ENCODE measurements at places on chromosomes 7 and 10.

- DNase-seq = no peak
- H3K36me3 ChIP-seq = no peaks in the 10 kb centered on the region
- peak overlapping the region; percentile 81 for H3K27ac ChIP-seq
- H3K4me1 ChIP-seq = peaks cover 8% of the 10 kb centered on the region
- peak overlapping the region; percentile 58 for H3K4me3 ChIP-seq
Observed at GRCh38 chr7:87058744-87059524, 520 bp downstream of the ELAPOR2 start.

- H3K36me3 ChIP-seq = no peaks in the 10 kb centered on the region
- H3K27me3 ChIP-seq = no peaks in the 10 kb centered on the region
- no peak overlapping the region for H3K27ac ChIP-seq
- H3K4me3 ChIP-seq = no peak overlapping the region
- no peaks in the 10 kb centered on the region for H3K4me1 ChIP-seq
Observed at GRCh38 chr10:11946652-11947051, 96.0 kb downstream of the UPF2 start.

- DNase-seq = no peak
- H3K27ac ChIP-seq = no peak overlapping the region
- no peaks in the 10 kb centered on the region for H3K27me3 ChIP-seq
- no peaks in the 10 kb centered on the region for H3K4me1 ChIP-seq
Observed at GRCh38 chr7:18754766-18755165, 259.2 kb downstream of the HDAC9 start.

DNA sequence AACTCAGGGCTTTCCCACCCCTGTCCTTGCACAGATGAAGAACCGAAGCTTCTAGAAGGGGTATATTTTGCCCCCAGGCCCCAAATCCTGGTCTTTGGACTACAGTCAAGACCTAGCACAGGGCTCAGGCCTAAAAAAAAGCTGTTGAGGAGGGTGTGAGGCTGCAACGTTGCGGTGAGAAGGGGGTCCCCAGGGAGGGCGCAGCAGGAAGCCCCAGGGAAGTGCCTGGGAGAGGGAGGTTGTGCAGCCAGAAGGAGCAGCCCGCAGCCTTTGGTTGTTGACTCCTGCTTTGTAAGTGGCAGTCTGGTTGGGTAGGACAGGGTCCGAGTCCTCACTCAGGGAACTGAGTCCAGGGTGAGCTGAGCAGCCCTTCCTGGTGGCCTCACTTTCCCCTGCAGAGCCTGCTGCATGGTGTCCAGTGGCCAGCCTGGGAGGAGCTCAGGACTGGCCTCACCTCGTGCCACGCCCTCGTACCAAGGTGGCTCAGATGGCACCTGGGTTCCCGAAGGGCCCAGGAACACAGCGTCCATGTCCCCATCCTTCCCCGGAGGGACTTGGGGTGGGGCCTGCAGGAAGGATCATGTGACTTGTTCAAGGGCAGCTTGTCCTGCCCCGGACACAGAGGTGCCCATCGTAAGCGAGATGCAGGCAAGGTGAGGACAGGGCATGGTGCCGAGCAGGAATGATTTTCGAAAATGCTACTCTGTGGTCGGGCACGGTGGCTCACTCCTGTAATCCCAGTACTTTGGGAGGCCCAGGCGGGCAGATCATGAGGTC is 166.4 kb upstream of the TNRC18 start:
- H3K4me1 ChIP-seq = peaks cover 14% of the 10 kb centered on the region
- H3K36me3 ChIP-seq = no peaks in the 10 kb centered on the region

- no peaks in the 10 kb centered on the region for H3K36me3 ChIP-seq
- H3K27me3 ChIP-seq = no peaks in the 10 kb centered on the region
- no peak overlapping the region for H3K27ac ChIP-seq
- H3K4me3 ChIP-seq = no peak overlapping the region
Observed at GRCh38 chr7:38448054-38448453, 174.6 kb upstream of the TARP start.

DNA sequence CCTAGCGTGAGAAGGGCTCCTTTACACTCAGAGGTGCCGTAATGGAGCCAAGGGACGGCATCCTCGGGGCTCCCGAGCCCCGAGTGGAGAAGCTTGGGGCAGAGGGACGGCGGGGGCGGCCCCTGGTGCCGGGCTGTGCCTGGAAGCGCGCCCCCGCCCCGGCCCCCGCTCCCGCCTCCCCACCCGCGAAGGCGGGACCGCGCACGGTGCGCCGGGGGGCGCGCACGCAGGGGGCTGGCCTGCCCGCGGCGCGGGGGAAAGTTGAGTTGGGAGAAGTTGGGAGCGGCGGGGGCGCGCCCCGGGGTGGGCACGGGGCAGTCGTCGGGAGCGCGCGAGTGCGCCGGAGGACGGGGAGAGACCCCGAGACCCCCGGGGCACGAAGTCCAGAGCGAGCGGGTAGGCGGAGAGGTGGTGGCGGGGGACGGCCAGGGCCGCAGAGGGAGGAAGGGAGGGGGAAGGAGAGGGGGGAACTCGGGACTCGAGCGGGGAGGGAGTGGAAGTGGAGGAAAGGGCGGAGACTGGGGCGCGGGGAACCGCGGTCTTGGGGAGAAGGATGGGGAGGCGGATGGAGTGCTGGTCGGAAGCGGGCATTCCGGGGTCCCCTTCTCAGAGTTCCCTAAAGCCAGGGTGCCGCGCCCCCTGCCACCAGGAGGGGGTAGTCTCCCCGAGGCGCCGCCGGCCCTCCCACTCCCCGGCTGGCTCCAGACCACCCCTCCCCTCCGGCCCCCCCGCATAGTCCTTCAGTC is at the start of gene SLC4A2:
SLC4A2 (plus strand) TSS at position 223 of the 746 bp plus-strand sequence. CDS start 2,399 bp downstream, outside the sequence.
- H3K36me3 ChIP-seq = peaks cover 2% of the 10 kb centered on the region
- peak within 1 kb of the TSS; percentile 76 for H3K4me3 ChIP-seq
- H3K27ac ChIP-seq = peak within 1 kb of the TSS; percentile 99
- peaks cover 42% of the 10 kb centered on the region for H3K4me1 ChIP-seq
- peak; percentile 46 for DNase-seq

- peaks cover 17% of the 10 kb centered on the region for H3K27me3 ChIP-seq
- H3K36me3 ChIP-seq = no peaks in the 10 kb centered on the region
Observed at GRCh38 chr7:3607847-3608246, 306.8 kb downstream of the SDK1 start.

DNA sequence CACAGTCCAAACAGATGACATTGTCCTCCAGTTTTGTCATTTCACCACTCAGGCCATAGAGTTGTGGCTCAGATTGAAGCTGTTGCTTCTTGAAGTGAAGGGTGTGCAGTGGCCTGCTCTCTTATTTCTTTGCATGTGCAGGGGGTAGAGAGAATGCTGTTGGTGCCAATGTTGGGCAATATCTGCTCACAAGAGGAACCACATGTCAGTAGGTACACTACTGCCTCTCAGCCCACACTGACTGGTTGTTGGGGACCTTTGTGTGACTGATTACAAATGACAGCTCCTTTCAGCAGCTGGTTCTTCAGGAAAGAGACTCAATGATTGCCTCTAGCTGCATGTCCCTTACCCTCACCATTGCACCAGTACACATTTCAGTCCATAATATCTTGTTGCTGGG is 21.9 kb upstream of the SFTPA1 start:
- no peak overlapping the region for H3K27ac ChIP-seq
- no peaks in the 10 kb centered on the region for H3K27me3 ChIP-seq
- no peak for DNase-seq
- no peaks in the 10 kb centered on the region for H3K36me3 ChIP-seq

DNA sequence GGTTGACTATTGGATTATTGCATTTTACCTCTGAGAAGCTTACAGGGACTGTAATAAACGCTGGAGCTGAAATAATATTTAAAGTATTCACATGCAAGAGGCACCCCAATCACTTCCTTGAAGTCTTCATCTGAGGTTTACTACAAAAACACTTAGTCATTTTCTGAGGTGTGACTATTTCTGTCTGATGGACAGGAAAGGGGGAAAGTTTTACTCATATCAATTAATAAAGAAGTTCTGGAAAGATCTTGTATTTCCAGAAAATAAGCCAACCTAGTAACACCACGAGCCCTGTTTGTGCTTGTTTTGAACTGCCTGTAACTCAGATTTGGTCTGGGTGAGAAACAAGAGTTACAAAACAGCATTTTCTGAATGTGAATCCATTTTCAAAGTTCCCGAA is 63.9 kb upstream of the PRKCQ start:
- H3K36me3 ChIP-seq = no peaks in the 10 kb centered on the region
- H3K27ac ChIP-seq = no peak overlapping the region
- H3K4me3 ChIP-seq = no peak overlapping the region
- H3K27me3 ChIP-seq = no peaks in the 10 kb centered on the region

DNA sequence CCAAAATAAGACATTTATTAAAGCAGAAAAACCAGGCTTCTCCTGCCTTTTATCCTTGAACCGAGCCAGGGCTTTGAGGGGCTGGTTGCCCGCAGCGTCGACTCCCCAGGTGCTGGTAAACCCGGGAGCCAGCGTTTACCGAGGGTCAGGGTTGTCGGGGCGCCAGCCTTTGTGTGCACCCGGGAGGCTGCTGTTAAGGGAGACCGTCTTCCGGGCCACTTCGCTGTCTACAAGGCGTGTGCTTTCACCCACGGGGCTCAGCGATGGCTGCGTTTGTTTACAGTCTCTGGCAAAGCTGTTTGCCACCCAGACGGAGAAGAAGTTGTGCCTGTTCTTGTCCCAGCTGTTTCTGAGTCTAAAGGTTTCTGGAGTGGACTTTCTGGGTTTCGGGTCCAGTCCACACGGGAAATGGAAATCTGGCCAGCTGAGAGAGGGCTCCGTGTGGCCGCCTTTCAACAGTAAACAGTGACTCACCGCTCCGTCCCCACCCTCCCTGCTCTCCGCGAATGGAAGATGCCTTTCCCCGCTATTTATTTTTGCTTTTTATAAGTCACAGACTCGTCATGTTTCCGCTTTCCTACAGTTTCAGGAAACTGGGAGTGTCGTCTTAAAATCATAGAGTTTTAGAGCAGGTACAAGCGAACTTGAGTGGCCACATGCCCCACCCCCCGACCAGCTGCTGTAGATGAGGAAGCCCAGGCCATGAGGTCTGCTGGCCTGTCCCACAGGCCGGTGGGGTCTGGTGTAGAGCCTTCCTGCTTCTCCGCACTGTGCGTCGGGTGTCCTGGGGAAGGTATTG is 2.2 kb downstream of the MAFK start:
- H3K27me3 ChIP-seq = no peaks in the 10 kb centered on the region
- H3K4me1 ChIP-seq = peaks cover 44% of the 10 kb centered on the region
- no peak for DNase-seq
- peak overlapping the region; percentile 97 for H3K27ac ChIP-seq
- peak overlapping the region; percentile 70 for H3K4me3 ChIP-seq
- H3K36me3 ChIP-seq = peaks cover 5% of the 10 kb centered on the region

DNA sequence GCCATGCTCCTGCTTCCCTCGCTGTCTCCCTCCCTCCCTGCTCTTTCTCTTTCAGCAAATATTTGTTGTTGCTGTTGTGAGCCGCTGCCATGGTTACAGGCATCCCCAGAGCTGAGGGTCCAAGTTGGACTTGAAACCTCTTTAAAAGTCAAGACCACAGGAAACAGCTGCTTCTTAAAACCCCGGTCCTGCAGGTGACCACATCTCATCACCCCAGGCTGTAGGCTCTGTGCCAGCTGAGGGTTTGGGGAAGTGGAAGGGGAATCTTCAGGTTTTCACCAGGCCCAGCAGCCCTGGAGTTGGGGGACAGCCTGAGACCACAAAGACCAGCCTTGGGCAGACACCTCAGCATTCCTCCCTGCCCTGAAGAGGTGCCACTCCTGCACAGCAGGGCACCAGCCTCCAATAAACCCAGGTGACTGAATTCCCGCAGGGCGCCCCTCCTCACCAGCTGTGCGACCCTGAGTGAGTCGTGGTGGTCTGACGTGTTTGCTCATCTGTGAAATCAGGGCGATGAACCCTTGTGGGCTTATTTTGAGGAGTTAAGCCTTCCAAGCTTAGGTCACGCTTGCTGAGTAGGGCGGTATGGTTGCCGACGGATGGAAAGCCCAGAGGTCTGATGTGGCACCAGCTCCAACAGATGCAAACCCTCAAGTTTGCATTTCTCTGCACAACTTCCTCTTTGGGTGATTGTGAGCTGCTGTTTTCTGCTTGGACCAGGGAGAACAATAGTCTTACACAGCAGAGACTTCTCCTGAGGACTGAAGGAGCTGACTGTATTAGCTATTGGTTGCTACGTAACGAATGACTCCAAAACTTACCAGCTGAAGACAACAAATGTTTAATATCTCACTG is 24.8 kb downstream of the NPTX2 start:
- H3K4me1 ChIP-seq = no peaks in the 10 kb centered on the region
- no peak overlapping the region for H3K27ac ChIP-seq
- no peaks in the 10 kb centered on the region for H3K36me3 ChIP-seq
- no peak for DNase-seq
- no peak overlapping the region for H3K4me3 ChIP-seq

DNA sequence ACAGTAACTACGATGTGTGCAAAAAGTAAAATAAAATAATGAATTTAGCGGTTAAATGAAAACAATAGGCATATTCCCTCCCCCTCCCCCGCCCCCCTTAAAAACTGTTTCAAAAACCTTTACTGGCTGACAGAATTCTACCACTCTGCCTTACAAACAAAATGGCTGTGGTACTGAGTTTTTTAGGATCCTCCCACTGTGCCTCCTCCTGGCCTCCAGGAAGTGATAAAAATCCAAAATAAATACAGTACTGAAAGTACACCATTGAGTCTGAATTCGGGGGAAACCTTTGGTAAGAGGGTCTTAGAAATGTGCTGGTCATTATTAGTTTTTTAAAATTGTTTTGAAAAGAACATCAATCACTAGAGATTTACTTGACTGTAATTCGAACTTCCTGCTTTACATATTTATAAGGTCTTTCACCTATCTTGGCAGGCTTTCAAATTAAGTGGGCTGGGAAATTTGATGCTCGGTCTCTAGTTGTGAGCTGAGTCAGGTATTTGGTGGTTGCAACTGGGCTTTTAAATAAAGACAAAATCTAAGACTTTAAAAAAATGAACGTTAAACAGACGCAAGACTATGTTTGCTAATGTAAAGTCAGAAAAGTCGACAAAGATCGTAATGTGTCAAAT is 32.5 kb upstream of the EPC1 start:
- no peak for DNase-seq
- H3K27me3 ChIP-seq = no peaks in the 10 kb centered on the region
- H3K27ac ChIP-seq = peak overlapping the region; percentile 88
- no peaks in the 10 kb centered on the region for H3K36me3 ChIP-seq
- H3K4me3 ChIP-seq = peak overlapping the region; percentile 56

DNA sequence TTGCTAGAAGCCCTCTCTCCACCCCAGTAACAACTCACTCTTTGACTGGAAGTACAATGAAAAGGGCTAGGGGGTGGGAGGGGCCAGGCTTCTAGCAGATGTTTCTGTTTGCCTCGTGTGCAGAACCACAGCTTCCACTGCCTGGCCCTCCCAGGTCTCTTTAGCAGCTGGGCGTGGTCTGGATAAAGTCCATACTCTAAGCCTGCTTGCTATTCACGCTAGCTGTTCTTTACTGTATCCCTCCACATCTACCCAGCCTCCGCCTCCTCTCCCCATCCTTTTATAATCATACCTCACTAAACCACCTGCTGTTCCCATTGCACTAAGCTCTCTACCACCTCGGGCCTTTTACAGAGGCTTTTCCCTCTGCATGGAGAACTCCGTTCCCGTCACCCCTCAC is 288.8 kb downstream of the CAMK1D start:
- peaks cover 4% of the 10 kb centered on the region for H3K4me1 ChIP-seq
- no peaks in the 10 kb centered on the region for H3K36me3 ChIP-seq
- DNase-seq = no peak
- no peaks in the 10 kb centered on the region for H3K27me3 ChIP-seq
- no peak overlapping the region for H3K4me3 ChIP-seq

Measured in esophagus squamous epithelium (tissue), 5 donors.